ENCODE measurements at places on chromosomes 5 and 9.
A peak's percentile ranks its signal among the peaks of the same experiment; 100 is the strongest.

DNA sequence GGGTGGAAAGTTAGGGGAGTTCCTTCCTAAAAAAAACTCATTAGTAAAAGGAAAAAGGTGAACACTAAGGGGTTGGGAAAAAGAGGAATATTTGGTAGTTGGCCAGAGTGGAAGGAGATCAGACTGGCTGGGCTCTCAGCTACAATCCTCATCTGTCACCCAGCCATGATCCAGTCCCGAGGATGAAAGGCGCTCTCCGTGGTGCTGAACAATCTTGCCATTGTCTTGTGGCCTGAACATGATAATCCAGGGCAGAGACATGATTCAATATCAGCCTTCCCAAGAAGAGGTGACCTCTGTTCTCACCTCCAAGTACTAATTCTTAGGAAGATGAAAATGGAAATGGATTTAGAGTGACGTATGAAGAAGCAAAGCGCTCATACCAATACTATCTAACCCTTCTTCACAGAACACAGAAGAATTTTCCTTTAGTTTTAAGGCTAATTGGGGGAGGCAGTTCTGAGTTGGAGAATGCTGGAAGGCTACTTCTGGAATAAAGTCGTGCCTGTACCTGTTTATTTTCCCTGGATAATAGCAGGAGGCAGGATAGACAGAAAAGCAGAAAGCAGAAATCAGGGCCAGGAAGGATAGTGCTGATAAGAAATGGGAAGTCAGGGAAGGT lies 36.6 kb upstream of the MYORG start:
- H3K4me3 ChIP-seq: no peak overlapping the region
- no peak for DNase-seq
- no peaks in the 10 kb centered on the region for H3K27me3 ChIP-seq

- H3K27me3 ChIP-seq: no peaks in the 10 kb centered on the region
- H3K4me1 ChIP-seq: no peaks in the 10 kb centered on the region
- peak; percentile 89 for DNase-seq
These were observed 52.1 kb downstream of the BARX1 start for GRCh38 chr9:93902780-93903655.

GRCh38 chr5:134245101-134245604 lies 19.3 kb upstream of the PPP2CA start:
- peaks cover 57% of the 10 kb centered on the region for H3K4me1 ChIP-seq
- no peaks in the 10 kb centered on the region for H3K36me3 ChIP-seq

DNA sequence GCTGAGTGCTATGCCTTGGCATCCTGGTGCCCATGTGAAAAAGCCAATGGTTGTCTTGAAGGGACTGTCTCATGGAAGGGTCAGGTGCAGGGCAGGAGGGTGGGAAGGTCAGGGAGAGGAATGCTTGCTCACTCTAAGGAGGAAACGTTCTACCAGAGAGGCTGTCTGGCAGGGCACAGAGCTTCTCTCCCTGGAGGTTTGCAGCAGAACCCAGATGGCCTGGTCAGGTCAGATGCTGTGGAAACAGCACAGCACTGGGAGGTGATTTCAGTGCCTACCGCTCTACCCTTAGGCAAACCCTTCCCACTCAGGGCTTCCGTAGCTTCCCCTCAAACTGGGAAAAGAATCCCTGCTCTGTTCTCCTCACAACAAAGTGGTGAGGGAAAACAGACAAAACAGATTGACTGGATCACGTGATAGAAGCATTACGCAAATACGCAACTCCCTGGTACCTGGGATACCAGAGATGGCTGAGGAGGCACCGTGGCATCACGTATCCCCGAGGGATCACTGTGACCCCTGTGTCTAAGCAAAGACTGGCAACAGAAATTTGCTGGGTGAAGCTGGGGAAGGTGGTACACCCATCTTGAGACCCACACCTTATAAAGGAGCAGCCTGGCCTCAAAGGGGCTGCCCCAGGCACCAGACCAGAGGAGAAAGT lies 3.9 kb upstream of the MGAT1 start:
- no peaks in the 10 kb centered on the region for H3K27me3 ChIP-seq
- peaks cover 32% of the 10 kb centered on the region for H3K4me1 ChIP-seq
- H3K36me3 ChIP-seq: no peaks in the 10 kb centered on the region
- DNase-seq: peak; percentile 53
- H3K4me3 ChIP-seq: no peak overlapping the region
- no peak overlapping the region for H3K27ac ChIP-seq

DNA sequence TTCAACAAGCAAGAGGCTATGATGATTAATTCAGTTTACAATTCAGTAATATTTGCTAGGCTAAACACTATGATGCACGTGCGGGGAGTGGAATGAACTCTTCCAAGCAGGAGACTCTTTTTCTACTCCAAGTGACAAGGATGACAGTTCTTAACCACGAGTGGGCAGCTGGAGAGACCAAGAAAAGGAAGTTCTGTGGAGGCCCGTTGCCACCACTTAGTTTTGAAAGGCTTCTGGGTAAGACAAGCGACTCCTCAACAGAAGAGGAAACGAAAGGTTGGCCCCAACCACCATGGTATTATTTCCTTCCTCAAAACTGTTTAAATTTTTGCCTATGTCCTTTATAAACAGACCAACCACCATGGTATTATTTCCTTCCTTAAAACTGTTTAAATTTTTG lies 2.8 kb downstream of the DCAF12 start:
- peaks cover 16% of the 10 kb centered on the region for H3K4me1 ChIP-seq
- no peaks in the 10 kb centered on the region for H3K27me3 ChIP-seq
- peak overlapping the region; percentile 4 for H3K27ac ChIP-seq
- peaks cover 31% of the 10 kb centered on the region for H3K36me3 ChIP-seq
- no peak overlapping the region for H3K4me3 ChIP-seq

- no peaks in the 10 kb centered on the region for H3K27me3 ChIP-seq
- H3K36me3 ChIP-seq: no peaks in the 10 kb centered on the region
- H3K27ac ChIP-seq: no peak overlapping the region
These were observed 47.5 kb downstream of the BARX1 start for GRCh38 chr9:93907551-93908199.

- peak; percentile 94 for DNase-seq
- H3K4me1 ChIP-seq: peaks cover 60% of the 10 kb centered on the region
- H3K27me3 ChIP-seq: no peaks in the 10 kb centered on the region
- H3K36me3 ChIP-seq: no peaks in the 10 kb centered on the region
These were observed 81.8 kb downstream of the ZNF618 start for GRCh38 chr9:113957821-113958341.

Data from osteoblast (primary cell).